ENCODE measurements at places on chromosomes 1 and 21.
A peak's percentile ranks its signal among the peaks of the same experiment; 100 is the strongest.

- no peak for DNase-seq
These were observed 263.3 kb downstream of the MRPL39 start for GRCh38 chr21:25343774-25344545.

DNA sequence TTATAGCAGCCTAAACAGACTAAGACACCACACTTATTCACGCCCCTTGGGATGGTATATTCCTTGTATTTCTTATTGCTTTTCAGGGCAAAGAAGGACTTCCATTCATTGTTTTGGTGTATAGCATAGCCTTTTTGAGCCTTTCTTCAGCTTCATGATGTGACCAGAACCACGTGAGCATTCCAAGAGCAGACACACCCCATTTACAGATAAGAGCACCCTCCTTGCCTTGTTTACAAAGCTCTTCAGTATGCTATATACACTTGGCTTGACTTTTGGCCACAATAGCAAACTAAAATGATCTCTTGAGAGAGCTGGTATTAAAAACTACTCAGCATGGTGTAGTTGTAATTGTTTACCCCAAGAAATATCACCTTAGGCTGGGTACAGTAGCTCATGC, 78.7 kb downstream of the PIK3R3 start:
- DNase-seq: no peak

DNA sequence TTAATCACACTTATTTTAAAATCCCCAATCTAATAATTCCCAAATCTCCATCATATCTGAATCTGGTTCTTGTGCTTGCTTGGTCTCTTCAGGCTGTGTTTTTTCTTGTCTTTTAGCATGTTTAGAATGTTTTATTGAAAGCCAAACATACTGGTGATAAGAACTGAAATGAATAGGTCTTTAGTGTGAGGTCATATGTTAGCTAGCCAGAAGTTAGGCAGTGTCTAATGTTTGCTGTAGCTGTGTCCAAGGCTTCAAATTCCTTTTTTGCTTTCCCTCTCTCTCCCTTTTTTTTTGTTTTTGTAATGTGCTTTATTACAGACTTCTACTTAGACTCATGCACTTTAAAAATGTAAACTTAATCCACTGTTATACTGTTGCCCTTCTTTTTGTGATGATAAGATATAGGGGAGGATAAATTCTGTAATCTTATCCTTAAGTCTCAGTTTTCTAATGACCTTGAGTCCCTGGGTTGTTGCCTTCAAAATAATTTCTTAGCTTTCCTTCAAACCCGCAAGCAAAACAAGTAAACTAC, 725.1 kb downstream of the BRINP3 start:
- no peak for DNase-seq

- DNase-seq: no peak
These were observed 58.0 kb downstream of the RBM11 start for GRCh38 chr21:14273736-14274538.

DNA sequence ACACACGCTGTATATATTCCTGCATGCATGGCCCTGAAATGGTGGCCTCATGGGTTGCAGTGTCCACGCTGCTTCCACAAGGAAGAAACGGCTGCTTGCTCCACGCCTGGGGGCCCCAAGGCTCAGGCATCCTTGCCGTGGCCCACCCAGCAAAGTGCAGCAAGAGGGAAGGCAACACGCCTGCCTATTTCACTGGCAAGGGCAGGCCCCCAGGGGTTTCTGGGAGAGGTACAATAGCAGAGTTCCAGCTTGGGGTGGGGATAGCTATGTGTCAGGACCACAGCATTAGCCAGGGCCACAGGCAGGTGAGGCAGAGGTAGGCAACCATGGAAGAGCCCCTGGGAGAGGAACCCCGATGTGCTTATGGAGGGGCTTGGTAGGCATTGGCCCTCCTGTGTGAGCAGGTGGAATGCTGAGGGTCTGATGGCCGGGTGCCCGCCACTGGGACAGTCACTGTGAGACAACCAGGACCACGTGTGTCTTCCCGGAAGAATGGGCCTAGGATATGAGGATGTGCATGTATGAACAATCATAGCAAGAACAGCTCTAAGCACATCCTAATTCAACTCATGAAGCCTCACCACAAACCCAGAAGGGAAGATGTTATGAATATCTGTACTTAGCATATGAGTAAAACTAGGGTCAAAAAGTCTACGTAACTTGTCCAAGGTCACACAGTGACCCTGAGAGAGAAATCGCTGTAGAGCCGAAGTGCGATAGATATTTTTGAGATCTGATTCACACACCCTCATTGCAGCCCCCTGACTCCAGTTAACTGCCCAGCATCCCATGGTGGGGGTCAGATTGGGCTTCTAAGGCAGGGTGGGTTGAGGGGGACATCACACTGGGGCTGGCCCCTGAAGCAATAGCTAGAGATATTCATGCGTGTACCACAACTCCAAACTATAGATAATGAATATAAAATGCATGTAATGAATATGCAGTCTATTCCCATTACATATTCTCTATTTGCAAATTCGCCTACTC, 11.8 kb downstream of the TFF2 start:
- no peak for DNase-seq

DNA sequence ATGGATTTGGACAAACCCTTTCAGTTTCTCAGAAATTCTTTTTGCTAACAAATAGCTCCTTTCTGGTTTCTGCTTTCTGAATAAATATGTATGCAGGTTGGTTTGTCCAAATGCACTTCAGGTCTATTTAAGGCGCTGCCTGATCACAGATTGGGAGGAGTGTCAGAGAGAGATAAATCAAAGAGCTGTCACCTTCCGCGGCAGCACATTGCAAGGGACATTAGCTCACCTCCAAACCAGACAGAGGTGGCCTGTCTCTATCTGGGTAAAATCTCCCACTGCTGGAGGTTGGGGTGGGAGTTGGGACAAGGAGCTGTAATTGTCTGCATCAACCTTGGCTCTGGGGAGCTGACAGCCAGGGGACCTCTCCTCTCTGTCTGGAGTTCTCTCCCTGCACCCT, 25.2 kb downstream of the PRAMEF20 start:
- no peak for DNase-seq

- DNase-seq: no peak
These were observed 10.0 kb downstream of the RSPH1 start for GRCh38 chr21:42486072-42486471.

DNA sequence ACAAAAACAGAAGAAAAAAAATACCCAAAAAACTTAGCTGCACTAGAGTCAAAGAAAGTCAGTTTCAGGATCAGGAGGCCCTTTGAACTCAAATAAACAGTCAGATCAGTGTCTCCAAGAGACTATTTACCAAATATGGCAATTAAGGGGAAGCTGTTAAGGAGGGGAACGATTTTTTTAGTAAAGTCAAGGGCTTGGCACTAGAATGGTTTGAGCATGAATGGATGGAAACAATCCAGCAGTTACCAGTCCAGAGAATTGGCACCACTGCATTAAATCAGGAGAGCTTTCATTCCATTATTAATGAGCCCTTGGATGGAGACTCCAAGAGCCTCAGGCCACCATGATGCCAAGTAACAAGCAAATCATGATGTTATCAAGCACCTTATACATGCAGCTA, 7.2 kb downstream of the TRAPPC3 start:
- no peak for DNase-seq

DNA sequence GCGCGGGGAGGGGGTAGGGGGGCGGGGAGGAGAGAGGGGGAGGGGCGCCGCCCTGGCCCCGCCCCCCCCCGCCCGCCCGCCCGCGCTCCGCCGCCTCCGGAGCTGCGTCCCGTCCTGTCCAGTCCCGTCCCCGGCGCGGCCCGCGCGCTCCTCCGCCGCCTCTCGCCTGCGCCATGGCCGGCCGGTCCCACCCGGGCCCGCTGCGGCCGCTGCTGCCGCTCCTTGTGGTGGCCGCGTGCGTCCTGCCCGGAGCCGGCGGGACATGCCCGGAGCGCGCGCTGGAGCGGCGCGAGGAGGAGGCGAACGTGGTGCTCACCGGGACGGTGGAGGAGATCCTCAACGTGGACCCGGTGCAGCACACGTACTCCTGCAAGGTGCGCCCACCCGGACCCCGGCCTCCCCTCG, at the start of gene AGRN:
TSS of gene AGRN (plus strand) at position 121 of the 405 bp plus-strand sequence. CDS start at position 174, 53 bp downstream.
- DNase-seq: no peak

- no peak for DNase-seq
These were observed 157.7 kb downstream of the TRIM33 start for GRCh38 chr1:114353262-114353661.

- no peak for DNase-seq
These were observed 44.1 kb upstream of the TSPAN2 start for GRCh38 chr1:115133440-115133839.

- no peak for DNase-seq
These were observed 54.7 kb downstream of the ASH1L start for GRCh38 chr1:155507945-155508344.

DNA sequence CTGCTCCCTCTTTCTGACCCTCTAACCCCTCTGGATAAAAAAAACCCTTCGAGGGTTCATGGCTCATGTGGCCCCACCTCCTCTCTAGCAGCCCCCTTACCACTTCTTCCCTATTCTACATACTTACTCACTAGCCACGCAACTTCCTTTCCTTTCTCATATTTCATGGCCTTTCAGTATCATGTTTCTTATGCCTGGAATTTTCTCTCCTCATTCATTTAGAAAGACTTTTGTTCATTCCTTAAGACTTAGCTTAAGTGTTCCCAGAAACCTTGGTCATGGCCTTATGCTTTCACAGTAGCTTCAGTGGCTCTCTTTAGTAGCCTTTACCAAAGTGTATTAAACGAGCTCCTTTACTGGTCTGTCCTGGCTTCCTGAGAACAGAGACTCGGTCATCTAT, 6.1 kb downstream of the ACP6 start:
- DNase-seq: no peak

DNA sequence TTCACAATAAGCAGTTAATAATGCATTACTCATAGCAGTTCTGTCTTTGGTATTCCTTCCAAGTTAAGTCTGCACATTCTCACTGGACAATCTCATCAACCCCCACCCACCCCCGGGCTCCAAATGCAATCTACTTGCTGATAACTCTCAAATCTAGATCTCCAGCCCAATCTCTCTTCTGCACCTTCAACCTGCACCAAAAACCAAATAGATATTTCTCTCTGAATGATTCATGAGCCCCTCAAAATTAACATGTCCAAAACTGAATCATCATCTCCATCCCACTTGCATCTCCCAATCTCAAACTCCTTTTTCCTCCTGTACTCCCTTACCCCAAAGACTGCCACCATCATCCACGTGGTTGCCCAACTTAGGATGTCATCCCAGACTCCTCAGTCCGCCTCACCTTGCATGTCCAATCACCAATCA, 2.7 kb downstream of the DOCK7 start:
- DNase-seq: no peak

DNA sequence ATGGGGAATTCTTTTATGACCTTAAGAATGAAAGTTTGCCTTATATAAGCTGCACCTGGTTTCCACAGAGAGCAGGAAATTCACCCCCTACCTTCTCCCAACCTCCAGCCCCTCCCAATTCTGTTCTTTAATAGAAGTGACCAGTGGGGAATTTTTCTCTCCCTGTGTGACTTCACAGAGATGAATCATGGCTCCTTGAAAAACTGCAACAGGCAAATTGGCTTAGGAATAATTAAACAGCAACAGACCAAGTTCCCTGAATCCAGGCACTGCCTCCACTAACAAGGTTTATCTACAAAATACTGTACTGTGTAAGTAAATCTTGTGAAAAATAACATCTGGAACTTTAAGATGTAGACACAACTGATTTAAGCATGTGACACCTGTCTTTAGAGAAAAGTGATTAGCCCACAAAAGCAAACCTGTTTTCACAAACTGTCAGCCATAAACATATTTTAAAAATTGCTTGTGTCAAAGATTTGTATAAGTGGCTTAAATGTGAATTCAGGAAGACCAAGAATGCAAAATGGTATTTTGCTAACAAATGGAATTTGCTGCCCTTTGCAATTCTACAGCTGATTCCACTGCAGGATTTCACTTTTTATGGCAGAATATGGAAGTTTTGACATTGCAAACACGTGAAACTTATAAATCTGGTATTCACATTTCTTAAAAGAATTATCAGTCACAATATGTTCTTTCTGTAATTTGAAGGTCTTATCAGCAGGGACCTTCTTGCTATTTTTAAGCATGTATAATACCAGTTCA, 54.0 kb downstream of the ALG14 start:
- no peak for DNase-seq

DNA sequence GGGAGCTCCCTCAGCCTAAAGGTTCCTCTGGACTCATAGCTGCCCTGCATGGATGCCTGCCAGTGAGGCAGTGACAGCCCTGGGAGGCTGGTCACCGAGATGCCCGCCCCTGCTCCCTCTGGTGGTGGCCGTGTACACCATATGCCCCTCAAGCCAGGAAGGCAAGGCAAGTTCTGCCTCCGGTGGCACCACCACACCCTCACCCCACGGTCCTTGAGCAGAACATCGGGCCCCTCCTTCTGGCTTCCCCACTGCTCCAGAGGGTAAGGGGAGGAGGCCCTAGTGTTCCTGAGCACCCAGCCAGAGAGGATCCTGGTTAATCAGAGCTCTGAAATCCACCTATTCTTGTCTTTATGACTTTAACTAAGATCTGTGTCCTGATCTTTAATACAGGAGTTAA, 1.5 kb upstream of the S100A14 start:
- peak; percentile 47 for DNase-seq

DNA sequence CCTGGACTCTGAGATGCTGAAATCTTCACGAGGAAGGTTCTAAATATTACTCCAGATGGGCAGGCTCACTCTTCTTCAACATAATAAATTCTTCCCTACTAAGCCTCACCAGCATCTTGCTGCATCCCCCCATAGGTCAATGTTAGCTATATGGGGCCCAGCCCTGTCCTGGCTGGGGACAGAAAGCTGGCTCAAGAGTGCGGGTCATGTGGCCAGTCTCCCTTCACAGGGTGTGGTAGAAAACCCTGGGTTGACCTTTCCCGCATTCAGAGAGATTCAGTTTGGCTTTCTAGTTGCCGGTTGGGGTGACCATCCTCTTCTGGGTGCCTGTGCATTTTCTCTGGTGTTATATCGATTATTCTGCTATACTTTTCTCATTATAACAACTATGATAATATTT, 19.8 kb upstream of the KPRP start:
- no peak for DNase-seq

- DNase-seq: no peak
These were observed 43.4 kb downstream of the EIF2D start for GRCh38 chr1:206568779-206569352.

DNA sequence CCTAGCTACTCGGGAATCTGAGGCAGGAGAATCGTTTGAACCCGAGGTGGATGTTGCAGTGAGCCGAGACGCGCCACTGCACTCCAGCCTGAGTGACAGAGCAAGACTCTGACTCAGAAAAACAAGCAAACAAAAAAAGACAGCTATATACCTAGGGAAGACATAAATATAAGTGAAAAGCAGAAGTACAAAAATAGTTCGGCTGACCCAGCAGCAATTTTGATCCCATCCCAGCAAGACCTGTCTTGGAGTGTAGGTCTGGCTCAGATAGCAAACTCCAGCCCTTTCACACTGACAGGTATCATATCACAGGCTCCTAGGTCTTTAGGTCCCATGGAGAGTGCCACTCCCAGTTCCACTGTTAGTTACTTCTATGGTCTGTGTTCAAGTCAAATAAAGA, 14.6 kb downstream of the MTX1 start:
- no peak for DNase-seq

GRCh38 chr1:36775716-36776115, 258.6 kb downstream of the GRIK3 start:
- DNase-seq: no peak

GRCh38 chr1:21946836-21947587, 9.9 kb upstream of the HSPG2 start:
- DNase-seq: no peak

- DNase-seq: no peak
These were observed 41.8 kb upstream of the PIGC start for GRCh38 chr1:172485626-172486025.

GRCh38 chr1:93738075-93738622, 56.5 kb upstream of the BCAR3 start:
- DNase-seq: no peak

- no peak for DNase-seq
These were observed 11.4 kb upstream of the OLIG1 start for GRCh38 chr21:33058527-33058926.

GRCh38 chr1:25501235-25502058, 42.0 kb upstream of the LDLRAP1 start:
- DNase-seq: no peak

Data from stimulated activated CD8-positive, alpha-beta memory T cell treated with anti-CD3 and anti-CD28 coated beads, Interleukin-4, amount 100 ng/mL, for 4 hours (primary cell).